H1 (cell line): ENCODE measurements at places on chromosomes 6 and 20. TPM values are rescaled to one million over a fixed set of nuclear protein-coding genes. Genes with fewer than 3 reads are reported as not detected.

The KIF13A gene
- 10.4 and 14.7 TPM in 2 replicates for polyA plus RNA-seq

GRCh38 chr20:18276821-18277220, 11.5 kb upstream of the ZNF133 start:
- peak; percentile 50 for DNase-seq

- DNase-seq = no peak
Measured at GRCh38 chr20:32063695-32064094, 11.7 kb downstream of the HCK start.

- DNase-seq = no peak
Measured at GRCh38 chr20:21564127-21564773, 50.4 kb upstream of the NKX2-2 start.

DNA sequence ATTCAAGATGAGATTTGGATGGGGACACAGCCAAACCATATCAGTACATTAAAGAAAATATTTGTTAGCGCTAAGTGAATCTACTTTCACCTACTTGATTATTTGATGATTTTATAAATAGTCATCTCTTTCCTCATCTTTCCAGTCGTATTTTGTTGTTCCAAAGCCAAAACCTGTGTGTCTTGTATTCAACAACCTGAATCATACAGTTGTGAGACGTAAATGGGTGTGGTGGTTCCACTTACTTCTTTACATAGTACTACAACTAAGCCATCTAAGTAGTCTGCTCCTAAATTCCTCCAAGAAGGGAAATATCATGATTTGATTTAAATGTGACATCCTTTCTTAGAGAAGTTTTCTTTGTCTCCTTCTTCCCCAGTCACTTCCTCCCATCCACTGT, 132.8 kb downstream of the ESR1 start:
- DNase-seq = no peak

GRCh38 chr6:136326038-136326553, 36.5 kb upstream of the BCLAF1 start:
- DNase-seq = no peak
